Inflammatory macrophage (primary cell): ENCODE measurements at places on chromosomes 4 and X.

DNA sequence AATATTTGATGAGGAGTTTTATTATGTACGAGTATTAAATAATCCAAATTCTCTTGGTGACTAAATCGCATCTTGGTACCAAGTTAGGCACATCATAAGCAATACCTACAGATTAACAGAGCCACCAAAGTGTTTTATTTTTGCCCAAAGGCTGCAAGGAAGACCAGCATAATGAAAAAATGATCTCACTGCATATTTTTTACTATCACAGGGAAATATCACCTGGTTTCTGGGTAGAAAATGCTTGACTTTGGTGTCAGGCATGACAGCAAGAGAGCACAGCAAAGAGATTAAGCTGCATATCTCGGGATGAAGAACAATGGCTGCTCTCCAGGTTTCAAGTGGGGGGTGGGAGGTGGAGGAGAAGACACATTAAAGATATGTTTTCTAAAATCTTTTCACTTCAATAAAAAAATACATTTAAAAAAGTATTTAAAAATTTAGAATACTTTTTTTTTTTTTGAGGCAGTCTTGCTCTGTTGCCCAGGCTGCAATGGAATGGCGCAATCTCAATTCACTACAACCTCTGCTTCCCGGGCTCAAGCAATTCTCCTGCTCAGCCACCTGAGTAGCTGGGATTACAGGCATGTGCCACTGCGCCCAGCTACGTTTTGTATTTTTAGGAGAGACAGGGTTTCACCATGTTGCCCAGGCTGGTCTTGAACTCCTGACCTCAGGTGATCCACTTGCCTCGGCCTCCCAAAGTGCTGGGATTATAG is 86.1 kb downstream of the FRYL start:
- no peak for DNase-seq

DNA sequence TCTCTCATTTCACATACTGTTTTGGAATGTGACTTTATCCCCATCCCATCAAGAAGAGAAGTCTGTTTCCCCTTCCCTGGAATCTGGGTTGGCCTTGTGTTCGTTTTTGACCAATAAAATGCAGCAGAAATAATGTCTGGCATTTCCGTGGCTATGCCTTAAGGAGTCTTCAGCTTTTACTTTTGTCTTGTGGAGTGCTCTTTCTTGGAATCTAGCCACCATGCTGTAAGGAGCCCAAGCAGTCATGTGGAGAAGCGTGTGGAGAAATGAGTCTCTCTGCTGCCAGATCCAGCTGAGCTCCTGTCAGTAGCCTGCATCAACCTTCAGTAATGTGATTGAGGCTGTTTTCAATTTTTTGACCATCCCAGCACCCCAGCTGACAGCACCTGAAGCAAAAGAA is 84.4 kb upstream of the ARMCX2 start:
- DNase-seq: no peak

GRCh38 chrX:49291615-49292337 is 11.7 kb upstream of the GAGE10 start:
- peak; percentile 60 for DNase-seq

DNA sequence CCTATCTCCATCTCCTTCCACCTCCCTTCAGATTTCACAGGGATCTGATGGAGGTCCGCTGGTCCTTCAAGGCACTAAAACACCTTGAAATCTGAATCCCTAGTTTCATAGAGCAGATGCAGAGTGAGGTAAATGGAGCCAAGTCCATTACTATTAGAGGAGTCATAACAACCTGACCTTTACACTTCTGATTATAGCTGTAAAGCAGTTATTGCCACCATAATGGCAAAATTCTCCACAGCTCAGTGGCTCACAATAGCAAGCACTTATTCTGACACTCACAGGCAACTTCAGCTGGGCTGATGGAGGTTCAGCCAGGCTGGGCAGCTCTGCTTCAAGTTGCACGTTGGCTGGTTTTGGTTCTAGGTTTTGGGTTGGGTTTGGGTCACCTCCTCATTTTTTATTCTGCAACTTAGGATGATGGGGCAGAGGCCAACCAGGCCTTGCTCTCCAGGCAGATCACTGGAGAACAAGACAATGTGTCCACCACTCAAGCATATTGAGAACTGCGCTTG is 51.4 kb upstream of the LRAT start:
- DNase-seq: no peak

- DNase-seq: no peak
Observed at GRCh38 chr4:15601862-15602261, 53.3 kb downstream of the FBXL5 start.

GRCh38 chr4:163317110-163317509 is 15.3 kb downstream of the NPY1R start:
- no peak for DNase-seq
